ENCODE measurements at places on chromosomes 11 and 22. TPM values are rescaled to one million over a fixed set of nuclear protein-coding genes. Genes with fewer than 3 reads are reported as not detected.
A peak's percentile ranks its signal among the peaks of the same experiment; 100 is the strongest.

The GTSE1 gene
- total RNA-seq: 36.9 TPM

The GAL gene
- total RNA-seq: 0.66 TPM

The C11orf52 gene
- total RNA-seq: not detected

The TMEM86A gene
- 0.24 TPM for total RNA-seq

GRCh38 chr22:47328550-47329243 lies 566.2 kb downstream of the TBC1D22A start:
- ATAC-seq: no peak

- no peak for ATAC-seq
Observed at GRCh38 chr11:23473782-23474181, 613.5 kb upstream of the CCDC179 start.

GRCh38 chr11:65224930-65225278 lies 36.9 kb upstream of the POLA2 start:
- ATAC-seq: no peak

- no peak for ATAC-seq
Observed at GRCh38 chr11:95991101-95991500, 67.2 kb upstream of the MTMR2 start.

DNA sequence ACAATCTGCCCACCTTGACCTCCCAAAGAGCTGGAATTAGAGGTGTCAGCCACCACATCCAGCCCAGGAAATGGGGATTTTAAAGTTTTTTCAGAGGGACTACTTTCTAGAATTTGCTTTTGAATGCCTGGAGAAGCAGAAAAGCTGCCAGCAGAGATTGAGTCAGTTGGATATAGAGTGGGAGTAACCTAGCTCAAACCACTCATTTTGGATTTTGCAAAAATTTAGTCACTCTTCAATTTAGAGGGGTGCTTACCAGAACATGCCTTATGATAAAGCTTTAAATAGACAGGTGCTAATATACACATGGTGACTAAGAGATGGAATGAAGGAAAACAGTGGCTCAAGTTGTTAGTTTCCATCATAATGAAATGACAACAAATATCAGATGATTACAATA lies 26.5 kb upstream of the PSMA1 start:
- ATAC-seq: peak; percentile 76

GRCh38 chr11:10122326-10123197 lies 171.5 kb downstream of the SBF2 start:
- ATAC-seq: peak; percentile 91

DNA sequence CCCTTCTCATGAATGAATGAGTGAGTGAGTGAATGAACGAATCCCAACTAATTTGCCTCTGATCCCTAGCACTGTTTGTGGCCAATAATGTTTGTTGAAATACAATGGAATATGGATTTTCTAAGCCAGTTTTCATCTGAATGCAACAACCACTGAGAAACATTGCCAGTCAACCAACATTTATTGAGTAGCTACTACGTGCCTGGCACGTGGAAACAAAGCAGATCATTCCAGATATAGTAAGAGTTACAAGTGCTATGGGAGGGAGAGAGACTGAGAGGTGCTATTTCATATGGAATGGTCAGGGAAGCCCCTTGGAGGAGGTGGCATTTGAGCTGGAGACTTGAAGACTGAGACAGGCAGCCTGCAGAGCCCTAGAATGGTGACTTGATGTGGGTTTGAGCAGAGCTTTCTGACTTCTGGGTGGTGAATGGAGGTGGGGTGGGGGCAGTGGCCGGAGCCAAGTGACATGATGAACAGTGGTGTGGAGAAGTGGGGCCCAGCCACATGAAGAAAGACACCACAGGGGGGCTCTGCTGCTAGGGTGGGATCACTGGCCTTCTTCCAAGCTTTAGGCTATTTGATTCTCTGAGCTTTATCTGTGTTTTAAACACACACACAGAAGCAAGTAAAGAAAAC lies 35.1 kb upstream of the SMTN start:
- no peak for ATAC-seq

DNA sequence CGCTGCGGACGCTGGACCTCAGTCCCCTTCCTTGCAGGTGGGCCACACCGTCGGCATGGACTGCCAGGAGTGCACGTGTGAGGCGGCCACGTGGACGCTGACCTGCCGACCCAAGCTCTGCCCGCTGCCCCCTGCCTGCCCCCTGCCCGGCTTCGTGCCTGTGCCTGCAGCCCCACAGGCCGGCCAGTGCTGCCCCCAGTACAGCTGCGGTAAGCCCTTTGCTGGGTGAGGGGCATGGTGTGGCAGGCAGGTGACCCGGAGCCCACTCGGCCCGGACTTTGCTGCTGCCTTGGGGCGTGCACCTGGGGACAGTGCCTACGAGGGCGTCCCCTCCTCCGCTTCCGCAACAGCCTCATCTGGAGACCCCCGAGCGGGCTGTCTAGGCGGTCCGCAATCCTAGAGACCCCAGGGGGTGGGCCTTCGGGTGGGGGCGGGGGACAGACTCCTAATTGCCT lies 25.4 kb upstream of the MUC5B start:
- ATAC-seq: no peak

Data from activated T-helper 17 cell treated with anti-CD3 and anti-CD28 coated beads, Interleukin-2, amount 50 U/mL, for 72 hours (primary cell).